Effector memory CD4-positive, alpha-beta T cell (primary cell): ENCODE measurements at places on chromosomes 2 and 18.

DNA sequence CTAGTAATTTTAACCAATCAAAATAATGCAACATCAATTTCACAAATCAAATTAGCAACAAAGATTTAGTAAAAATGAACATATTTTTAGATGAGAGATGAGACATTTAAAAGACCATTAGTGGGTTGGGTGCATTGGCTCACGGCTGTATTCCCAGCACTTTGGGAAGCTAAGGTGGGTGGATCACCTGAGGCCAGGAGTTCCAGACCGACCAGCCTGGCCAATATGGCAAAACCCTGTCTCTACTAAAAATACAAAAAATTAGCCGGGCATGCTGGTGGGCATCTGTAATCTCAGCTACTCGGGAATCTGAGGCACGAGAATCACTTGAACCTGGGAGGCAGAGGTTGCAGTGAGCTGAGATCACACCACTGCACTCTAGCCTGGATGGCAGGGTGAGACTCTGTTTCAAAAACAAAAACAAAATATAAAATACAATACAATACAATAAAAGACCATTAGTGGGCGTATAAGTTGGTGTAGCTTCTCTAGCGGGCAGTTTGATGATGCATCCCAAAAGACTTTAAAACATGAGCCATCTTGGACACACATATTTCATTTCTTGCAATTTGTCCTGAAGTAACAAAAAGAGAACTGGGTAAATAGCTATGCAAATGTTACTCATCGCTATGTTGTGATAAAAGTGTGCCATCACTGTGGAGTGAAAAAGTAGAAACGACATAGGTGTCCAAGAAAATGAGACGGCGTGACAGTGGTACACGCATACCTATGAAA is 101.8 kb downstream of the COL6A3 start:
- no peak for DNase-seq

DNA sequence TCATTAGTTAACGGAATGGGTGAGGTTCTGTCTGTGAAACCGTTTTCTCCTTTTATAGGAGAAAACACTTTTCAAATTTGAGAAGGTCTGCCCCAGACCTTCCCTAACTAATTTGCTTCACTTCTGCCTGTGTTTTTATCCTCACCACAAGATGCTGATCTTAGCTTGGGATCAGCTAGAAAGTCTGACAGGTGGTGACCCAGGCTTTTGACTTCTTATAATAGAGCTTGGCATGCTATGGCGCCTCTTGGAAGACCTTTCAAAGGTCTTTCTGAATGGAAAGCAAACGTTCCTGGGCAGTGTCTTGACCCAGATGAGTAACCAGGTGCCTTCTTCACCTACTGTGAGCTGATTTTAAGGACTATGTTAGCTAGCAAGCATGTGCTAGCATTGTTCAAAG is 91.4 kb downstream of the LYPD6 start:
- no peak for DNase-seq

- no peak for DNase-seq
Measured at GRCh38 chr2:280650-281110, 7.2 kb downstream of the ALKAL2 start.

DNA sequence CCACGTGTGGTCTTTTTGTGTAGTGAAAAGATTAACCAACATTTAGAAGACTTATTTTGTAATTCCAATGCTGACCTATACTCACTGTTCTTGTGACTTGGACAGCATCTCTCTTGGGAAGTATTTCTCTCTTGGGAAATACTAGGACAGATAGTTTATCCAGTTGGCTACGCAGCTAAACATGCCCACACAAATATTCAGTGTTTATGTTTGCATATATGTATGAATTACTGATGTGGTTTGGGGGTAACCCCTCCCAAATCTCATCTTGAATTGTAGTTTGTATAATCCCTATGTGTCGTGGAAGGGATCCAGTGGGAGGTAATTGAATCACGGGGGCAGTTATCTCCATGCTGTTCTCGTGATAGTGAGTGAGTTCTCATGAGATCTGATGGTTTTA is 2062.3 kb upstream of the CELF4 start:
- DNase-seq, result no peak

- DNase-seq, result no peak
Measured at GRCh38 chr18:48502906-48503305, 35.9 kb upstream of the CTIF start.

DNA sequence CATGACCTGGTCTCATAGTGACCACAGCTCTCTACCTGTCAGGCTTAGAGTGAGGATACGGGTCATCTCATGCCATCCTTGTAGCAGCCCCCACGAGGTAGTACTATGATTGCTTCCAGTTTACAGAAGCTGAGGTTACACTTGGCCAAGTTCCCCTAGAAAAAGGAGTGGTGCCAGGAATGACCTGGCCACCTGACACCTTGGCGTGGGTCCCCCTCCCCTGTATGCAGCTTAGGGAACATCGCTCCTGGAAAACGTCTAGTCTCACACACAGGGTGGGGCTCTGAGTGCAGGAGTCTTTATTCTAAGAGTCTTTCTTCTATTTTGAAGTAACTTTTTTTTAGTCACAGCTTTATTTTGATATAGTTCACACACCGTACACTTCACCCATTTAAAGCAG is 14.8 kb downstream of the NPPC start:
- no peak for DNase-seq

DNA sequence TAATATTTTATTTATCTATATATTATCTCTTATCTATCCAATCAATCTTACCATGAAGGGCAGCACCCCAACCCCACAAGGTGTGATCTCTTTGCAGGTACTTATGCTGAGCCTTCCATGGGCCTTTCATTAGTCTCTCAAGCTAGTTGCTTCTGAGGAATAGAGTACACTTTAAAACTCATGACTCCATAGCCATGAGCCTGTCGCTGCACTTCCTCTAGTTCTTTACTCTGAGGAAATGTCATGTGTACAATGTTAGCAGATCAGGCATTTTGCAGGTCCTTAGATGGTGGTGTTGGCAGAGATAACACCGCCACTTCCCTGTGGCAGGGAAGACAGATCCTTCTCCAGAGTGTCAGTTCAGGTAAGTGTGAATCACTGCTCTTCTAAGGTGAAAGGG is 29.5 kb upstream of the STAT4 start:
- DNase-seq, result no peak

- no peak for DNase-seq
Measured at GRCh38 chr2:51918113-51918512, 886.2 kb upstream of the NRXN1 start.

DNA sequence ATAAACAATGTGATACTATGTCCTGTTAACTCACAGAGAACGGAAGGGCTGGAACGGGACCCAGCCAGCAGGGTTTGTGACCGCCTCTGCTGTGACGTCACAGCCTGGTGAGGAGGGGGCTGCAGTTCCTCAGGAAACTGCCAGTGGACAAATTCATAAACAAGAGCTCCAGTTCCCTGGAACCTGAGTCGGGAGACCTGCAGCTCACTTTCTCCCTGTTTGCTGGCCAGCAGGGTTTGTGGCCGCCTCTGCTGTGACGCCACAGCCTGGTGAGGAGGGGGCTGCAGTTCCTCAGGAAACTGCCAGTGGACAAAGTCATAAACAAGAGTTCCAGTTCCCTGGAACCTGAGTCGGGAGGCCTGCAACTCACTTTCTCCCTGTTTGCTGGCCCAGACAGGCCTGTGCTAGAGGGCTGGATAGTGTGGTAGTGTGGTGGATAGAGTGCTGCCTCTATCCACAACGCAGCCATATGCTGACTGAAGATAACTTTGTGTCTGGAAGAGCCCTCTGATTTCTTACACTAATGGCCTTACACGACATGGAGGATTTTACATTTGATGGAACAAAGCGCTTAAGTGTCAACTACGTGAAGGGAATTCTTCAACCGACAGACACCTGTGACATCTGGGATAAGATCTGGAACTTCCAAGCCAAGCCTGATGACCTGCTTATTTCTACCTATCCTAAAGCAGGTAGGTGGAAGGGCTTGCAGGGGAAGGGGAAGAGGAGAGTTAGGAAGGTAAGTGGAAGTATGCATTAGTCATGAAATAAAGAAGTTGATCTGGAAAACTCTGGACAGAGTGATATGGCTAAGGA is at the start of gene SULT1C4:
SULT1C4 (plus strand) TSS at position 140 of the 816 bp plus-strand sequence; CDS start at position 524, 384 bp downstream.
- DNase-seq, result no peak

GRCh38 chr18:63753676-63754075 is 21.5 kb upstream of the SERPINB7 start:
- DNase-seq, result no peak

DNA sequence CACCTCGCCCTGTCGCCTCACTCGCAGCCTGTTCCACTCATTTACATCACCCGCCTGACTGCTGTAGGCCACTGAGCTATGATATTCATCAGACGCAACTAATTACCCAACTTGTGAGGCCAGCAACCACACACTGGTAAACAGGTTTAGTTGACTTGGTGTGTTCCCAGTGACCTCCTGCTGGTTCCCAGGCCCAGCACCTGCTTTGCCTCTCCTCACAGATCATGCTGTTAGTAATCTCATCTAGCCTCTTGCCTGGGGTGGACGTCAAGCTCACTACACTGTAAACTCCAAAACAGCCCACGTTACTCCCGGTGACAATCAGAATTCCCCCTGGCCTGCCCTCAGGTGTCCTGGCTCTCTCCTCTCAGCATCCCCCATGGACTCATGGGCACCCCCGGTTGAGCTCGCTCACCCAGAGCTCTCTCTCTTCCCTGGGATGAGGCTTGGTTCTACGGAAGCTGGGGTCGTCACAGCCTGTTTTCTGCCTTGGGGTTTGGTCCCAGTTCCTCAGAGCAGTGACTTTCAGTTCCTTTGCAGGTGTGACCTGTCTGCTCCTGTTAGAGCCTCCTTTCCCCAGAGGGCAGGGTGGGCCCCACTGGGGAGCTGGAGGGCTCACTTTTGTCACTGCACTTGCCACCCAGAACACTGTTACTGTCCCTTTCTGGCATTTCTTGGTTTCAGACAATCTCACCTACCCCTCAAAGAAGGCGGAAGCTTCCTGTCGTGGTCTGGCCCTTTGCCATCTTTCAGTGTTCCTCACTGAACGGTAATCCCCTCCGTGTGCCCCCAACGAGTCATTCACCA is 40.3 kb downstream of the INPP5D start:
- DNase-seq, result peak; percentile 36

GRCh38 chr2:188280811-188281222 is 10.9 kb upstream of the GULP1 start:
- DNase-seq, result no peak

DNA sequence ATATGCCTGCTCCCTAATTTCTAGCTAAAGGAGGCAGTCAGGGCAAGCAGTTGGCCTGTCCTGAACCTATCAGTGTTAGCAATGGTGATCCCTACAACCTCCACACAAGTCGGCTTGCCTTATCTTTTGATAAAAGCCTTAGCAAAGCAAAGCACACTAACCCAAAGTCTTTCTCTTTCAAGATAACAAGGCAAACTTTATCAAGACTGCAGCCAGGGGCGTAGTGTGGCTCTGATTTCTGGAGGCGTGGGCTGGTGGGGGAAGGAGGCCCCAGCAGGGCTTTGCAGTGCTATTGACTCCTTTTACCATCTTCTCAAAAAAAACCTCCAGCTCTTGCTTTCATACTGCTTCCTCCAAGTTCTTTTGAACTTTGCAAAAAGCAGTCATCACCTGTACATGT is 40.2 kb upstream of the LAMA1 start:
- DNase-seq, result no peak

DNA sequence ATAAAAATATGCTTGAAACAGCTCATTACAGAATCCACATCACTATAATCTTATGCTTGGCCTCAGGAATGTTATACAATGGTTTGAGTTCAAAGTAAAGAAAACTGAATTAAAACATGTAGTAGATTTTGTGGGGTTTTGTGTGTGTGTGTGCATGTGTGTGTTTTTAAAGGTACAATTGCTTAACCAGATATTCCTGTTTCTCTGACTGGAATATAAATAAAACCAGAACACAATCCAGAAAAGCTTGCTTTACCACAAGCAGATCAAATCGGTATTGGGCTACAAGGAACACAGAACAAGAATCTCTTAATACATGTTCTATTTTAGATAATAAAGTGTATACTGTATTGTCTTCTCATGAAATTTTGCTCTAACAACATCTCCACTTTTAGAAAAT is 110.0 kb downstream of the TMEM247 start:
- no peak for DNase-seq

DNA sequence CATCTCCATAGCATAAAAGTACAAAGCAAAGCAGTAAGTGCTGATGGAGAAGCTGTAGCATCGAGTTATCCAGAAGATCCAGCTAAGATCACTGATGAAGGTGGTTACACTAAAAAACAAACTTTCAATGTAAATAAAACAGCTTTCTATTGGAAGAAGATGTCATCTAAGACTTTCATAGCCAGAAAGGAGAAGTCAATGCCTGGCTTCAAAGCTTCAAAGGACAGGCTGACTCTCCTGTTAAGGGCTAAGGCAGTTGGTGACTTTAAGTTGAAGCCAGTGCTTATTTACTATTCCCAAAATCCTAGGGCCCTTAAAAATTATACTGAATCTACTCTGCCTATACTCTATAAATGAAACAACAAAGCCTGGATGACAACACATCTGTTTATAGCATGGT is 44.0 kb downstream of the METTL8 start:
- DNase-seq, result no peak

- DNase-seq, result no peak
Measured at GRCh38 chr2:85600951-85601770, 1.3 kb downstream of the TMEM150A start.

DNA sequence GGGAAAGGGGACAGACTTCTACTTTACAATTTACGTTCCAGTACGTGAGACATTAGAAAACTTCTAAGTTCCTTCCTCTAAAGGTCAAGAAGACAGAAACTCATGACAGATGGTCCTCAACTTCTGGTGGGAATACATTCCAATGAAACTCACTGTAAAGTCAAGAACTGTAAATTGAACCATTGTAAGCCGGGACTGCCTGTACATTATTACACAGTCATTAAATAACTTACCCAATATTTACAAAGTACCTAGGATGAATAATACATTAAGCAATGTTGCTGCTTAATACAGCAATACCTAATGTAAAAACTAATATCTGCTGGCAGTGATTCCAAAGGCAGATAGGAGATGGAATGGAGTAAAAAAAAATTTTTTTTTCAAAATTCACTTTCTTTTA is 51.9 kb downstream of the CDH2 start:
- DNase-seq, result no peak

GRCh38 chr2:118032169-118033013 is 18.5 kb upstream of the CCDC93 start:
- peak; percentile 3 for DNase-seq

- DNase-seq, result no peak
Measured at GRCh38 chr2:187138265-187138664, 289.3 kb upstream of the ZSWIM2 start.

- no peak for DNase-seq
Measured at GRCh38 chr2:240041363-240041762, 11.1 kb upstream of the OR6B2 start.

DNA sequence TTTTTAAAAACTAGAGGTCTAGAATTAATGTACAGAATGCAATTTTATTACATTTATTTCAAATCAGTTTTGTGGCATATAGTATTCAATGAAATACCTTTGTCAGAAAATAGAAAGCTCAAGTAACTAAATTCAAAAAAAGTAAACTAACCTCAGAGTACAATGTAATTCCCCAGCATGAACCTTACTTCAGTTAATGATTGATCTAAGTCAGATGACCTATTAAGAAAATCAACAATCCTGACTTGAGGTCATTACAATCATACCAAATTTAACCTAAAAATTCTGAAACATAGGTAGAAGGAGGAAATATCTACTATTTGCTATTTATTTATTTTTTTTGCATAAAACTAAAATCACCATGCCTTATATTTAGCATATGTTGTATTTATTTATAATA is 142.9 kb downstream of the CCDC102B start:
- DNase-seq, result no peak

- DNase-seq, result no peak
Measured at GRCh38 chr2:111161971-111162370, 41.3 kb downstream of the BCL2L11 start.

- no peak for DNase-seq
Measured at GRCh38 chr2:45237850-45238542, 228.7 kb upstream of the SIX2 start.
